ENCODE measurements at places on chromosomes 3 and 15.

DNA sequence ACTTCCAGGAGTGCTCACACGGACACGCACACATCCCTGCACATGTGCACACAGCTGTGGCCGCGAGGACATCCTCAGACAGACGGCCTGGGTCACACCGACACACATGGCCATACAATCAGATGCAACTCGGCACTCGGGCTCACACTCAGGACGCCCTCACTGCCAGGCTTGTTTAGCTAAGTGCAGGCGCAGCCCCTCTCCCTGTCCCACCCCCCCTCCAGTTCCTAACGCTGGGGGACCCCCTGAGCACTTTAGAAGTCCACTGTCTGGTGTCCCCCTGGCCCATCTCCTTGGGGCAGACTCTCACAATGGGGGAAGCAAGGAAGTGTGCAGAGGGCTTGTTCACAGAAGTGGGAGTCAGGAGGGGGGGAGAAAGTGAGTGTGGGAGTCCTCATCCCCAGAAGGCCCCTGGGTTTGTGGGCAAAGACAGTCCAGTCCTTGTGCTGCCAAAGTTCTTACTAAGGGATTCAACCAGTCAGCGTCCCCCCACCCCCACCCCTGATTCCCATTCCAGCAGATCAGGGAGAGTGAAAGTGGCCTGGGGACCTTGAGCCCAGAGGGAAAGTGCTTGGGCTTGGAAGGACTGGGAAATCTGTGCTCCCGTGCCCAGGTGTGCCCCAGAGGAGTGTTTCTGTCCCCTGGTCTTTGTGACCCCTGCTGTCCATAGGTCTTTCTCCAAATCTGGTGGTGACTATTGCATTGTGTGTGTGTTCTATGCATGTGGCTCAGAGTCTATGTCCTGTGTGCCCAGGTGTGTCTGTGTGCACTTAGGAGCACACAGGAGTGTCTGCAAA is 767 bp upstream of the GATA2 start:
- DNase-seq = no peak

GRCh38 chr15:66180531-66181097 is 72.9 kb downstream of the MEGF11 start:
- DNase-seq = no peak

DNA sequence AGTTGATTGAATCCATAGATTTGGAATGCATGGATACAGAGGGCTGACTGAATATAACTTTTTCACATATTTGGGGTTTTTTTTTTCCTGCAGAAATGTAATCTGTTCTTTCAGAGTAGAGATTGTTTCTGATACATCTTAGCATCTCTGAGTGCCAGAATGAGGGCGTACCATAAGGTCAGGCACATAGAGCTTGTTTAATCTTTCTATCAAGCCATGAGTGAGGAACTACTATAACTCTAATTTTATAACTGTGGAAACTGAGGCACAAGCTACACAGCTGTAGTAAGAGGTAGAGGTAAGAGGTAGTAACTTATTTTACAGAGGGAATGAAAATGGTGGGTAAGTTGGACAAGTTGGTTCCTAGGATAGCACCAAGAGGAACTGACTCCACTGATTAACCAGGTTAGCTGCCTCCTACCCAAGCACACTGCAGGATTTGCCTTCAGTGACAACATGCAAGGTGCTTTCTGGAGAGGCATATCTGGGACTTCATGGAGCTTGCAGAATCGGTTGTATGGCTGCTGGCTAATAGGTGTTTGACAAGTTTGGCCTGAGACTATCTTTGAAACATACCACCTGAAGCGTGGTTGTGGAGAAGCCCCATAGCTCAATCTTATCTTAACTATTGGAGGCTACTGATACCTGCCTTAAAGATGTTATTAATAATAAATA is 23.5 kb upstream of the HACD2 start:
- no peak for DNase-seq

DNA sequence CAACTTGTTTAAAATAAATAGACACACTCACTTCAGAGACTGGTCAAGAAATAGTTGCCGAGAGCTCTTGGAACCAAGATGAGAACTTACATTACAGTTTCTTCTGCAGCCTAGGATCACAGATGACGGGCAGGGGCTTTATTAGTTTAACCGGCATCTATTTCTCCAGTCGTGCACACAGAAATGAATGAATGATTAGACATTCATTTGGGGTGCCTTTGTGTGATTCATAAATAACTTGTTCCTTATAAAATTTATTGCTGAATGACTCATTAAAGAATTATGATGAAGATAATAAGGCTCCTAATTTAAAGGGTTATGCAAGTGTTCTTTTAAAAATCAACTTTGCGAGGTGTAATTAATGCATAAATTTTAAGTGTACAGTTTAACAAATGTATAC is 20.8 kb downstream of the NFKBIZ start:
- no peak for DNase-seq

- DNase-seq = no peak
Observed at GRCh38 chr3:57696801-57697321, 4.0 kb upstream of the DENND6A start.

- DNase-seq = peak; percentile 25
Observed at GRCh38 chr3:48187579-48188265, 495 bp downstream of the CDC25A start.

GRCh38 chr3:184156522-184156955 is 1.4 kb downstream of the DVL3 start:
- DNase-seq = no peak

DNA sequence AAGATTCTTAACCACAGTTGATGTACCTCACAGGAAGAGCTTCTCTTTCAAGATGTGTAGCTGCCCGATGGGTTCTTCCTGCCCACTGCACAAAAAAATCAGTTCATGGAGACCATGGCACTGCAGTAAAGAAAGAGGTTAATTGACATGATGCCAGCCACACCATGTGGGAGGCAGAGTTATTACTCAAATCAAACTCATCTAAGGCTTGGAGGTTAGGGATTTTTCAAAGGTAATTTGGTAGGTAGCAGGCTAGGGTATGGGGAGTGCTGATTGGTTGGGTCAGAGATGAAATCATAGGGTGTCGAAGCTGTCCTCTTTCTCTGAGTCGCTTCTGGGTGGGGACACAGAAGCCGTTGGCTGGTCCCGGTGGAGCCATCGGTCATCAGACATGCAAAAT is 57.4 kb upstream of the BDH1 start:
- peak; percentile 29 for DNase-seq

DNA sequence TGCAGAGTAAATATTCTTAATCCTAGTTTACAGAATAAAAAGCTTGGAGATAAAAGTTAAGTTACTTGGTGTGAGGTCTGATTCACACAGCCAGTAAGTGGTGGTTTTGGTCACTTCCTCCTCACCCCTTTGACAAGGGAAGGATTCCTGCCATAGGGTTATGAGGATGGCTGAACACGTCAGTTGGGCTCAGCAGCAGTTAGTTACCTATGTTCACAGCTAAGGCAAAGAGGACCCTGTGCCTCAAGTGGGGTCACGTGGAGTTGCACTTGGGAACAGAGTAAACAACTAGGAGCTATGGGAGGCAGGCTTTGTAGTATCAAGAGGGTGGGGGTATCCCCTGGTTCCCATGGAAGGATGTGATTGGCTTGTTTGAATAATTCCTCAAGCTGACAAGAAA is 232.2 kb downstream of the UBE2E2 start:
- DNase-seq = no peak

DNA sequence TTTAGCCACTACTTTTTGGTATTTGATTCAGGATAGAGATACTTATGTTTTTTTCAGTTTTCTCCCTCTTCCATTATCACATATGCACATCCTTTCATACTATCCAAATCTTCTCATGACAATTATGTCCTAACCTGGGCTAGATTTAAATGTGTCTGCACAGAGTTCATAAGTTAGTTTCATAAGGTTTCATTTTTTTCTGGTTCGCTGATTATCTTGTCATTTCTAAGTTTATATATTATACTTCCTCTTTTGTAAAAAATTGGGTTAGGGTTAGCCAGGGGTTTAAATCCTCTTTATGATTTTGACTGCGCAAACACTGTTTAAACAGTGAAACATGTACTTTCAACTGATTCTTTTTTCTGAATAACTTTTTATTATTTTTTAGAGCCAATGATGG is 148.6 kb downstream of the SST start:
- DNase-seq = no peak

DNA sequence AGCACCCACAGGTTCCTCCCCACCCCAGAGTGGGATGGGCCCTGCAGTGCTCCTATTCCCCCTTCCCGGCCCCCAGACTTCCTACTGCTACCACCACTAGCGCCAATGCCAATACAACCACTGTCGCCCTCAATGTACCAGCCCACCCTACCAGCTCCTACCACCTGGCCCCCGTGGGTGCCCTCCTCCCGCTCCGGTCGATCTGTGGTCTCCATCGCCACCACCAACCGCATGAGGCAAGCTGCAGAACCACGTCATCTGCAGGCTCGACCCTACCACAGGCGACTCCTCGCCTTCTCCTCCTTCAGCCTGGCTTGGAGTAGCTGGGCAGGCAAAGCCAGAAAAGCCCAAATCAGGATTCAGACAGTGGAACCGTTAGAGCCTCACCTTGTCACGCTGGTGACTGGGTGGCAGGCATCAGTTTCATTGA is 179.3 kb downstream of the POTEB3 start:
- no peak for DNase-seq

DNA sequence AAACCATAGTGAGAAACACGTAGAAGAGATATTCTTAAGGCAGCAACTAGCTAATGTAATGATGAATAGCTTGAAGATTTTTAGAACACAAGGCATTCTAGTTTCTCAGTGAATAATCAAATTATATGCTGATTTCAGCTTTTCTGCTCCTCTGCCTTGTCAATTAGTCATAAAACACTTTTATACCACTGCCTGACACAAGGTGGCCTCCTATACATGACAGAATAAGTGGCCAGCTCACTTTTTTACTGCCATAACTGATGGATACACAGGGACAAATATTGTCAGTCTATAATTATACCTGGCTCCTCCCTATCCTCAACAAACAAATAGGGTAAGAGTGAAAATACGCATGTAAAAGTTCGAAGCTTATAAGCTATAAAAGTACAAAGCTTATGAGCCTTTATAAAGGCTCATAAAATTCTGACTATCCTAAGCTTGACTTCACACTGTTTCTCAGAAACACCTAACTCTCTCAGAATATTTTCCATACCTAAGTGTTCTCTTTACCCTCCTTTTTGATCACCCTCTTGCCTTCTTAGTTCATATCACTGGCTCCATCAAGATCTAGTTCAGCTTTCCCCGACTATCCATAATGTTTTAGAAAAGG is 81.6 kb downstream of the HERC1 start:
- no peak for DNase-seq

DNA sequence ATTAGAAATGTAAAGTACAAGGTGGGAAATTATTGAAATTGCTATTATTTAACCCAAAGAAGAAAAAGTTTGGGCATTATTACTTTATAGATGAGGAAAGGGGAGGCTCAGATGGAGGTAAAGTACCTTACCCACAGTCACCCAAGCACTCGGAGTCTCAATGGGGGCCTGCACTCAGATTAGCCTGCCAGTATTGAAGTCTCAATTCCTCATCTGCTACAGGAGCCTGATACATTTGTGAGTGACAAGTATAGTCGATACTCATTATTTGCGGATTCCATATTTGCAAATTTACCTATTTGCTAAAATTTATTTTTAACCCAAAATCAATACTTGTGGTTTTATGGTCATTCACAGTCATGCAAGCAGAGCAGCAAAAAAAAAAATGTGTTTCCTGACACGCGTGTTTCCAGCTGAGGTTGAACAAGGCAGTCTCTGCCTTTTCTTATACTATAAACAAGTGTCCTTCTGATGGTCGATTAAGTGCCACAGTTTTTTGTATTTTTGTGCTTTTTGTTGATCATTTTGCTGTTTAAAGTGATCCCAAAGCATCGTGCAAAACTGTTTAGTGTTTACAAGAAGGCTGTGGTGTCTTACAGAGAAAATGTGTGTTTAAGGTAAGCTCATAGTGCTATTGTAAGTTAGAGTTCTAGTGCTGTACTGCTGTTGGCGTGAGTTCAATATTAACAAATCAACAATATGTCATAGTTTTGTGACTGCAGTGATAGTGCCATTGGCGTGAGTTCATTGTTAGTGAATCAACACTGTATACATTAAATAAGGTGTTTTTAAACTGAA is 48.0 kb downstream of the ARHGEF26 start:
- no peak for DNase-seq

- DNase-seq = no peak
Observed at GRCh38 chr3:129961141-129961541, 13.4 kb upstream of the TRH start.

DNA sequence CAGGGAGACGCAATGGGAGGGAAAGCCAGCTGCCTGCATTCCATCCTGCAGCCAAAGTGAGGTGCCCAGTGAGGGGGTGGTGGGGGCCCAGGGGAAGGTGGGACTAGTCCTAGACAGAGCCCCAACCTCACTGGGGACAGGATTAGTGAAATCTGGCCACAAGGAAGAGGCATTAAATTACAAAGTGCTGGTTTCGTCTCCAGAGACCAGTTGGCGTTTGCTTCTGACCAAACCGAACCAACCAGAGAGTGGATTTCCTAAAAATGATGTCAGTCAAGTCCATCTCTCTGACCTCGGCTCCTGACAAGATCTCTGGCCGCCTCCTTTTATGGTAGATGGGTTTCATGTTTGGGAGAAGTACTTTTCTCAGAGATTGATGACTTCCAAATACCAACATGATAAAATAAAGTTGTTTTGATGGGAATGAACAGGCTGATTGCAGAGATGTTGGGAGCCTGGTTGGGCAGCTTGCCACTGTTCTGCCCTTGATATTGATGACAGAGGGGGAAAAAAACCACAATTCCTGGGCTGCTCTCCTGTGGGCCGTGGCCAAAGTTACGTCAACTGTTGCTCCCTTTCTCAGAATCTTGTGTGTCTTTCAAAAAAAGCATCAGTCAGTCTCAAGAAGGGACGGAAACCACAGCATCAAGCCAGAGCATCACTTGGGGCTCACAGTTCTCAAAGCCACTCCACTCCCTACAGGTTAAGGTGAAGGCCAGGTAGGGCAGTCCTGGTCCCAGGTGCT is 24.6 kb downstream of the ITGA11 start:
- no peak for DNase-seq

GRCh38 chr3:24416224-24416623 is 78.4 kb downstream of the THRB start:
- DNase-seq = no peak

- DNase-seq = no peak
Observed at GRCh38 chr15:67085237-67085817, 19.9 kb downstream of the SMAD3 start.

GRCh38 chr3:122893754-122894668 is 99.1 kb downstream of the SLC49A4 start:
- no peak for DNase-seq

GRCh38 chr15:62068071-62068809 is 1.5 kb downstream of the C2CD4A start:
- DNase-seq = no peak

DNA sequence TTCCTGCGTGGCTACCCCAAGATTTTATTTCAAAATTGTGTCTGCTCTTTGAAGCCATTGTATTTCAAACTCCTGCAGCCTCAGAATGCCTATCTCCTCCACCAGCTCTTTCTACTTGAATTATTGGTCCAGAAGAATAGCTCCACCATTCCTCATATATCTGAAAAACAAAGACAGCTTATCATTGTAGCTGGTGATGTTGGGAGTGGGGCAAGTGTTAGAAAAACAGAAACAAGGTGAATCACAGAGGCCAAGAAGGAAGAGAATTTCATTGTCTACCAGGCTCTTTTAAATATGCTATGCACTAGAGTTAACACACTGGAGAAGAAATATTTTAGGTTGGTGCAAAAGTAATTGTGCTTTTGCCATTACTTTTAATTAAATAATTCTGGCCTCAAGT is 307.9 kb upstream of the ROPN1 start:
- no peak for DNase-seq
